ENCODE measurements at places on chromosomes 4 and X.

GRCh38 chr4:105719204-105719603, 10.6 kb downstream of the GSTCD start:
- no peak for DNase-seq

DNA sequence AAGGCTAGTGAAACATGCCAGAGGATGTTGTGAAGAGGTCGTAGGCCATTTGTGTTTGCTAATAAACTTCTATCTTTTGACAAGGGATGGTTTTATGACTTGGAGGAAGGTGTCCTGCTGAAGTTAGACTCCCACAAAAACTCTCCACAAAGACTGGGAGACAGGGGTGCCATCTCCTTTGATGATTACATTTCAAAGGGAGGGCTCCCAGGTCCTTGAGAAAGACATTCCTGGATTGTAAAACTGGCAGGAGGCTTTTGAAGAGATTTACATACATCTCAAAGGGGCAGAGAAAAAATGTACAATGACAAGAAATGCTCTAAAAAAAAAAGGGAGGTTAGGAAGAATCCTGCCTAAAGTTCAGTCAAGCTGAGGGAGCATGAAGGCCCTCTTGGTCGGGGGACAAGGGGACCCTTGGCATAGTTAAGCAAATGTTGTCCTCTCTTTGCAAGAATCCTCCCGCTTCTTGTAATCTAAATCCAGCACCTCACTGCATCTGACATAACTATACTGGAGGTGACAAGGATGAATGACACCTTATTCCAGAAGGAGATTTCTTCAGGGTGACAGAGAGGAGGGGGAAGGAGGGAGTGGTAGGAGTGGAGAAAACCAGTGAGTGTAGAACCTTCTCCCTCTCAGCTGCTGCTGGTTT, 41.1 kb upstream of the MGST2 start:
- DNase-seq, result no peak

DNA sequence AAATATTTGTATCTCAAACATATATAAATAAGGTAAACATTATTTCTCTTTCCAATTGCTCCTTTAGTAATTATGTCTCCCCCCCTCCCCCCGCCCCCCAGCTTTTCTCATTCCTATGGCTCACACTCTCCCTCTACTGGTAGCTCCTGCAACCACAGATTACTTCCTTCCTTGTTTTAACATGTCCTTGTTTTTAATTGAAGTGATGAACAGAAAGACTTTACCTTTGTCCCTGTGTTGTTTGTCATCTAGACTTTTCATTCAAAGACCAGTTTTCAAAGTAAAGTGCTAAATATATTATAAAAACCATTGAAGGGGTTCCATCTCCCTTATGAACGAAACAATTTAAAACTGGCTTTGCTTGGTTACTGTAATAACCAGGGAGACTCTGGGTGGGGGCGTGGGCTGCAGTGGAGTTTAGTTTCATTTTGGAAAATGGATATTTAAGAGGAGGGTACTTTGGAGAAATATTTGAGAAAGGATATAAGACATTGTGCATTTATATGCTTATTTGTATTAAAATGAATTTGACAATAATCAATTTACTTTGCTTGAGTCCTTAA, 352.9 kb downstream of the RAPGEF2 start:
- DNase-seq, result peak; percentile 72

DNA sequence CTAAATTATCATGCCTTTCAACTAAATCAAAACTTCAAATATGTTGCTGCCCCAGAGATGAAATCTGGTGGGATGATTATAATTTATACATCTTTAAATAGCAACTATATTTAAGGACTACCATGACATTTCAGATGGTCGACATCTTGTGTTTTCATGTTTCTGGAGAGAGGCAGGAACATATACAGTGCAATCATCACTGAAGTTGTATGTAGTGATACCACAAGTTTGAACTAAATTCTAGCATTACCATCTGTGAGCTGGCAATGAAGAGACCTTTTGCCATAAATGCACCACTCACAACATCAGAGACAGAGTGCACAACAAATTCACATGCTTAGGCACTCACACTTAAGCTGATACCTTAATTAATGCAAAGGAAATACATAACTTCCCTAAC, 196.4 kb upstream of the GPC4 start:
- no peak for DNase-seq

DNA sequence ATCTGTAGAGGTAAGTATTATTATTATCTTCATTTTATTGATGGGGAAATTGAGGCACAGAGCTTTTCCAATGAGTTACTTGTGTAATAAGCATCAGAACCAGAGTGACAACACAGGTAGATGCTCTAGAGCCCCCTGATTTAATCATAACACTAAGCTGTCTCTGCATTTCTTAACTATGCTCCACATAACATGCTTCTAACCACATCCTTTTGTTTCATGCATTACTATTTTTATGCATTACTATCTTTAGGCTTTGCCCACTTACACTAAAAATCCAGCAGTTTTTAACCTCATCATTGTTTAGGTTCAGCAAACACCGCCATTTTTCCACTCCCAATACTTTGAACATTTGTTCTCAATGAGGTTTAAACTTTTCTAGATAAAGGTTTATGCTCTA, 1900.8 kb upstream of the PCDH10 start:
- no peak for DNase-seq
